ENCODE measurements at places on chromosomes 11 and 22.
A peak's percentile ranks its signal among the peaks of the same experiment; 100 is the strongest.

- DNase-seq = peak; percentile 71
Observed at GRCh38 chr11:64971421-64972233, at the start of gene MAJIN. Gene MAJIN, minus strand, starts transcription at chr11:64972108. Its CDS starts 12,703 bp downstream, at chr11:64959405.

DNA sequence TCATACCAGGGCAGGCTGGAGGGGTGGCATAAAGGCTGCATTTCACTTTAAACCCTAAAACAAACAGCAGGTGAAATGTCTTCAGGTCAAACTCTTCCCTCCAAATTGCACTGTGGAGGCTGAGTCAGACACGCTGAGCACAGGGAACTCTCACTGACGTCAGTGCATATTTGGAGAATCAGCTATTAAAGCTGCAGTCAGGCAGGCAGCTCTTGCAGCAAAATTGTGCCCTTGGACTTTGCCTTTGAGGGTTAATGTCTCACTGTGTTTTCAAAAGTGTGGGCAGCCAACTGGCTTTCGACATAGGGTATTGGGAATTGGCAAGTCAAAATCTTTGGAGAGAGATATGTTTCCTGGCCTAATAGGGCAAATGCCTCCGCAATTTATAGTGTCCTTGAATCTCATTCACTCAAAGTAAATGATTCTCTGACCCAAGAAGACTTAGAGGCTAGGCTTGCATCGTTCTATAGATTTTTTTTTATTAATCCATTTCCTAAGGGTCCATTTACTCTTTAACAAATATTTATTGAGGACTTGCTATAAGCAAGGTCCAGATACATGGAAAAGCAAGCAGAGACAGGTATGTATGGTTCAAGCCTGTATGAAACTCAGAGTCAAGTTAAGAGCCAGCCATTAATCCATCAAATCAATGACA lies 27.7 kb upstream of the SMCO4 start:
- no peak for DNase-seq

DNA sequence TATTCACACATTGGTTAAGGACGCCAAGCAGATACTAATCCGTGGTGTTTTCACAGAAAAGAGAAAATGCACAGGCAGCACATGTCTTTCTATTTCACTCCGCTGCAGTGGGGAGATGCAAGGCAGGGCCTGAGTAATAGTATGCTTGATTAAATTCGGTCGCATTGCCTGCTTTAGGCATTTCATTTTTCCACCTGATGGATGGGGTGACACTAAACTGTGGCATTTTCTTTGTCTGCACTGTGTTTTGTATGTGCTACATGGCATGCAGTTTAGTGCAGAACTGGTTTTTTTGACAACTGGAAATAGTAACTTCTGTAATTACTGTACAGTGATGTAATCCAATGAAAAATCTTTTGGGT lies 94.9 kb downstream of the SLC17A6 start:
- no peak for DNase-seq

GRCh38 chr22:25136953-25137576 lies 62.6 kb upstream of the CRYBB3 start:
- no peak for DNase-seq

DNA sequence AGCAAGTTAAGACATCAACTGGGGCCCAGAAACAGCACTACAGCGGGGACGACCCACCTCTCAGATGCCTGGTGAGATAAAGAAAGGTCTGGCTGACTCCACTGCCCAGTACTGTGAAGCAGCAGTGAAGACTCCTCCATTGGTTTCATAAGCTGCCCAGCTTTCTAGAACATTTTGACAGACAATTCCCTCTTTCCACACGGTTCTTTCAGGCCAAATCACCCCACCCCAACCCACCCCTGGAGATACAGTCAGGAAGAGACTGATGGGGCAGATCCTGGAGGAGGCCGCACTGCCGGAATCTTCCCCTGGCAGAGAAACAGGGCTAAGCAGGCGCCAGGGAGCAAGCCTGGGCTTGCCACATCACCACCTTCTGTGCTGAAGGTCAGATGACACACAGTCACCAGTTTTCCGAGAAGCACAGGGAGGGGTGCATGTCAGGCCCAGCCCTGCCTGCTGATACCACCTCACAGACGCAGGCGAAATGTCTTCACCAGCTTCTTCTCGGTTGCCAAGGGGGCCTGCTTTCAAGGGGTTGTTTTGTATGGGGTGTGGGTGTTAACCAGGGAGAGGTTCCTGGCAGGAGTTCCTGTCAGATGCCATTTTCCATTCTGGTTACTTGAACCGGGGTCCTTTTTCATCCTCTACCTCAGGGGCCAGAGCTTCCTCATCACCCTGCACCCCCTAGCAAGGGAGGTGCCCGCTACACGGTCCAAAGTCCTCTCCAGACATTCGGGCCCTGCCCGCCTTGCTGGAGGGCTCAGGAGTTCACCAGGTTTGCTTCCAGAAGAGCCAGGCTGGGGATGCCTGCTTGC lies 1.4 kb upstream of the NEAT1 start:
- no peak for DNase-seq

- no peak for DNase-seq
Observed at GRCh38 chr11:90344546-90344945, 121.7 kb upstream of the CHORDC1 start.

- DNase-seq = no peak
Observed at GRCh38 chr11:69409812-69410645, 71.4 kb upstream of the LINC01488 start.

DNA sequence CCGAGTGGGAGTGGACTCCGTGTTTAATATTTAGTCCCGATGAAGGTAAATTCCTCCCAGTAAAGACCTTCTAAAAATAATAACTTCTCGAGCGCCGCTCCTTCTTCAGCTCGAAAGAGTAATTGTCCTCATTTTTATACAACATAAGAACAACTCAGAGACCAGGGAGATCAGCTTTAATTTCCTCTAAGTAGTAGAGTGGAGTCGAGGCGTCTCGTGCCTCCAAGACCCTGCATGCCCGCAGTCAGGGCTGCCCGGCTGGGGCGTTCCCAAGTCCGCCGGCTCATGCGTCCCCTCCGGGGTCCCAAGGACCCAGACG lies 7.8 kb downstream of the WT1 start:
- no peak for DNase-seq

DNA sequence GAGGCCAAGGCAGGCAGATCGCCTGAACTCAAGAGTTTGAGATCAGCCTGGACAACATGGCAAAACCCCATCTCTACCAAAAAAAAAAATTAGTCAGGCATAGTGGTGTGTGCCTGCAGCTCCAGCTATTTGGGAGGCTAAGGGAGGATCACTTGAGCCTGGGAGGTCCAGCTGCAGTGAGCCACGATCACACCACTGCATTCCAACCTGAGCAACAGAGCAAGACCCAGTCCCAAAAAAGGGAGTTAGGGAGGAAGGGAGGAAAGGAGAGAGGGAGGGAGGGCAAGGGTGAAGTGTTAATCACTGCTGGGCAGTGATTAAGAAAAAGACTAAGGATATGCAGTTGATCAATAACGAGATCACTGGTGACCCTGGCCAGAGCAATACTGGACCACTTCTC lies 56.0 kb upstream of the APOA1 start:
- DNase-seq = no peak

- DNase-seq = no peak
Observed at GRCh38 chr11:44624761-44625221, 59.3 kb downstream of the CD82 start.

- no peak for DNase-seq
Observed at GRCh38 chr11:2924381-2924780, 4.8 kb downstream of the PHLDA2 start.

- no peak for DNase-seq
Observed at GRCh38 chr22:34885852-34886251, 180.1 kb upstream of the ISX start.

GRCh38 chr11:79508461-79508860 lies 67.6 kb upstream of the TENM4 start:
- no peak for DNase-seq

DNA sequence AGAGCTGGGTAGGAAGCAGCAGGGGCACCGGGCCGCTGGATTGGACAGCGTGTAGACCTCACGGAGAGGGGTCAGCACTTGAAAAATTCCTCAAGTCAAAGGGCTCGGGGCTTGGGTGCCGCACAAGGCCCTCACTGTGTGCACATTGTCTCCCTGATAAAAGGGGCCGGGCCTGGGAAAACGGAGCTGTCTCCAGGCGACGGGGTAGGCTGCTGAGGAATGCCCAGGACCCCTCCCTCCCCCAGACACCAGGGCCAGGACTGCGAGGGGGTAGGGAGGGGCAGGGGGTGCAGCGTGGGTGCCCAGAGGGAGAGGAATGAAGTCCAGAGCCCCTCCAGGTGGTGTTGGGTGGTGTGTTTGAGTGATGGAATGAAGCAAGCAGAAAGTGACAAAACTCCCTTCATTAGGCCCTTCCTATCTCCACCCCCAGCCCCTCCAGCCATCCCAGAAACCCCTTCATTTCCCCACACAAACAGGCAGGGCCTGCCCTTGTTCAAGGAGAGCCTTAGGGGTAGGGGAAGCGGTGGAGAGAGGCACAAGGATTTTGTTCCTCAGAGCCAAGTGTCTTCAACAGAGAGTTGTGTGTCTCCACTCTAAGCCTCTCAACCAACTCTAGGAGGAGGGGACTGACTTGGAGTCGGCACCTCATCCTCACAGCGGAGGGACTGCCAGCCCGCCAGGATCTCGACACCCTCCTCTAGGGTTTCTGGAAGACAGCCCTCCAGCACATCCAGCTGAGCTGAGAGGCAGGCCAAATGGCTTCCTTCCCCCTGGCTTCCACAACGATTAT lies 63.9 kb downstream of the SYN3 start:
- no peak for DNase-seq

DNA sequence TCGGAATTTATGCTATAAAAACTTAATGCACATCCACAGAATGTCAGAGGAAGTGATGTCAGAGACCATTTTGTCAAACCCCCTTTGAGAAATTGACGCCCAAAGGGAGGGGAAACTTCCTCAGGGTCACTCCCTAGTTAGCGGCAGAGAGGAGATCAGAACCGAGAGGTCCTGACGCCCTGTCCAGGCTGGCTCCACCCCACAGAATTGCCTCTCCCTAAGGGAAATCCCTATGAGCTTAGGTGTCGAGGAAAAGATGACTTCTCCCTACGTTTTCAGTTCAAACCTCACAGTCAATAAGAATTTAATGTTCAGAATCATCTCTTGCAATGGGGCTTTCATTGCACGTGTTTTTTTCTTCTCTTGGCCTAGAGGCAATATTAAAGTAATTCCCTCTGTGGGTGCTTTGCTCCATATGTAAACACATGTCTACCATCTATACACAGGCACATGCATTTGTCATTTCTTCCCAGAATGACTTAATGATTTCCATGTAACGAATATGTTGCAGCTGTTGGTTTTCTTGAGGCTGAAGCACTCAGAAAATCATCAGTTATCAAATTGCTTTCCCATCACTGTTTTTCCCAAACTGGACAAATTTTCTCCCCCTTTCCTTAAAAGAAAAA lies 148.7 kb upstream of the TIMP3 start:
- no peak for DNase-seq

DNA sequence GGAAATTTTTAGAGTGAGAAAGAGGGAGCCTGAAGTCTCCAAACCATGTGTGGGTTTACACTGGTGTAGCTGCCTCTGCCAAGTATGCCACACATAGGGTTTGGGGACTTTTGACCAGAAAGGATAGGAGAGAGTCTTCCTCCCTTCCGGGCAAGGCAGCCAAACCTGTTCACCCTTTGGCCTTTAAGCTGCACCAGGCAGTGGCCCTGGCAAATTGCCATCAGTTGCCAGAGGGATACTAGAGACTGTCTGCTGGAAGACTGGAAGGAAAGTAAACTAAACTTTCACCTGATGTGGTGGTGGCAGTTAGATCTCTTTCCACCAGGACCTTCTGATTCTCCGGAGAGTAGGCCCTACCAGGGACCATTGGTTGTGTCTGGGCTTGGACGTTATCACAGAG lies 1263.2 kb downstream of the FAM181B start:
- no peak for DNase-seq

- no peak for DNase-seq
Observed at GRCh38 chr11:68506908-68507307, 46.4 kb downstream of the PPP6R3 start.

DNA sequence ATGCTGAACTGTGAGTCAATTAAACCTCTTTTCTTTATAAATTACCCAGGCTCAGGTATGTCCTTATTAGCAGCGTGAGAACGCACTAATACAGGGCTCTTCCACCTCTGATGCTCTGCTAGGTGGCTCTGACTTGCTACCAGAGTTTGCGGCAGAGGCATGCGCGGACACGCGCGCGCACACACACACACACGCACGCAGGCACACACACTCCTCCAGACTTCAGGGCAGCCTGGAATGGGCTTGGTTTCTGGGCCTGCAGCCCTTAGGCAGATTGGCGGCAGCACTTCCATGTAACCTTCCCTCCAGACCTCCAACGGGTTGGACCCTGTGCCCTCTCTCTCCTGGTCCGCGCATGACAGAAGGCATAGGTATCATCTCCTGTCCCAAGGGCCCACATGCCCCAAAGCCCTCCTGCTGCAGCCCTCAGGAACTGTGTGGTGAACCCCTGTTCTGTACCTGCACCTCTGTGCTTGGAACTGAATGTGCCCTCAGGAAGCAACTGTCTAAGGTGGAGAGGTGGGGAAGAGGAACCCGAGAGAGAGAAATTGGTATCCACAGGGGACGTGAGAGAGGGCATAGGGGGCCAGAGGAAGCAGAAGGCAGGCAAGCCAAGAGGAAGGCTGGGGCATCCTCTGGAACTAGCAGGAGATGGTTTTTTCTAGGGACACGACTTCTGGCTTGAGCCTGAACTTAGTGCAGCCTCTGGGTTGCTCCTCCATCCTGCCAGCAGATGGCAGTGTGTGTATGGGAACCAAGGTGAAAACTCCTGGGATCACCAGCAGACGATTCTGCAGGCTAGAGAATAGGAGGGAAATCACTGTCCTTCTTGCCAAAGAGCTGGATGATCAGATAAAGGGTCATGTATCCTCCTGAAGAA lies 23.4 kb upstream of the RIC3 start:
- DNase-seq = peak; percentile 44

GRCh38 chr22:33932997-33933396 lies 12.7 kb upstream of the LARGE1 start:
- DNase-seq = no peak

GRCh38 chr11:17722000-17722643 lies 2.8 kb downstream of the MYOD1 start:
- peak; percentile 6 for DNase-seq

GRCh38 chr11:31782257-31782656 lies 28.9 kb downstream of the PAX6 start:
- DNase-seq = no peak

- DNase-seq = no peak
Observed at GRCh38 chr22:23353004-23353403, 172.7 kb downstream of the BCR start.

DNA sequence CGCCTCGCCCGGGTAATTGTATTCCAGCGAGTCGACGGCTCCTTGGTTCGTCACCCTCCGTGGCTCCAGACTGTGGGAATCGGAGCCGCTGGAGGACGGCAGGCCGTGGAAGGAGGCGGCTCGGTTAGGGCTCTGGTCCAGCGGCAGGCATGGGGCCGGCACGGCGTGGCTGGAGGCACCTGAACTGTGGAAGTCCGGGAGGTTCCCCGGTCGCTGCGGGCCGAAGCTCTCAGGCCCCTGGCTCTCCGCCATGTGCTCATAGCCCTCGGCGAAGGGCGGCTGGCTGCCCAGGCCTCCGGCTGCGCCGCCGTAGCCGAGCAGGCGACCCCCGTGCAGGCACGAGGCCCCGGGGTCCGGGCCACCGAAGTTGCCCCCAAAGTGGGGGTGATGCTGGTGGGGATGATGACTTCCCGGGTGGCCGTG lies 1.7 kb downstream of the MN1 start:
- DNase-seq = no peak

All from SW 1271 (cell line).